ENCODE measurements at places on chromosomes 5 and 9.

DNA sequence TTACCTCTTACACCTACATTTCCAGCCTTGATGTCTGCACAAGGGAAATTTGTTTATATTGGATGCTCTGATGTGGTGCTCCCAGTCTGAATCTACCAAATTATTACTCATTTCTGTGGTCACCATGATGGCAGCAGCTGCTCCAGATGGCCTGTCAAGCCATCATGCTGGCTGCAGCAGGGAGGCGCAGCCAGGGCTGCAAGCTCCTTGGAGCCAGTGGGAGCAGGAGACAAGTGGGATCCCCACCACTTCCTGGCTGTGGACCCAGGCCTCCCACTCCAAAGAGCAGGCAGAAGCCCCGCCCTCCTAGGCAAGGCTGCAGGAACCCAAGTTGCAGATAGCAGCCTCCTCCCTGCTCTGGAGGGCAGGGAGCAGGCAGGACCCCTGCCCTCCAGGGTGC lies 241.1 kb upstream of the ATP10B start:
- no peak for DNase-seq

DNA sequence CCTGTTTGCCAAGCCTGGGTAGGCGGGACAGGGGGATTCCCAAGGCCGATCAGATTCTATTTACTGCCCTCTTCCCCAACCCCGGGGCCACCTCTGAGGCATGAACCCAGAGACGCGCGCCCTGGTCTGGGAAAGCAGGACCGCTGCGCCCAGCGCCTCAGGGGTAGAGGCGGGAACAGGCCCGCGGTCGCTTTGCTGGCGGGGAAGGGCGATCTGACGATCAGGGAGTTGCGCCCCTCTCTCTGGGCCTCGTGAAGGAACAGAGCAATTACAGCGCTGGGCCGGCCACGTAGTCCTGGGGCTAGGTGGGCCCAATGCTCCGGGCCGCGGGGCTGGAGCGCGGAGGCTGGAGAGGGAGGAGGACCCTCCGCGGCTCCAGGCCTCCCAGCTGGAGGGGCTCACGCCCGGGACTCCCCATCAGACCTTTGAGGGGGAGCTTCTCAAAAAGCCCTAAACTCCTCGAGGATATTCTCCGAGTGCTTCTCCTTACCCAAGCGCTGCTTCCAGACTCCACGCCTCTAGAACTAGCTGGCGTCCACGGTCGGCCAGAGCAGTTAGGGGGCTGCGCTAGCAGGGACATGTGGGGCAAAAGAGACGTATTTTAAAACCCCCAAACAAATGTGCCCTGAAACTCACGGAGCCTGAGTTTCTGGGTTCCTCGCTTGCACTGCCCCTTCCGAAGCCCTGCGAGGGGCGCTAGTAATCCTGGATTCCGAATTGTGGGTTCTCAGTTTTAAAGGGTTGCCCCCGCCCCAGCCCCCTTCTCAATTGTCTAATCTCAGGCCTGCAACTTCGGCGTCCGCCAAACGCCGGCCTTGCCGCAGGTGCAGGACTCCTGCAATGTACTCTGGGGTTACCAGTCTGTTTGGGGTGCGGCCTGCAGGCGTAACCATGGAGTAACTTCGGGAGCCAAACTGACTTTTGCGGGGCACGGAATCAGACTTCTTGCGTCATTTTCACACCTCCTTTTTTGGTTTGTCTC lies 57.6 kb downstream of the TMEM174 start:
- no peak for DNase-seq

DNA sequence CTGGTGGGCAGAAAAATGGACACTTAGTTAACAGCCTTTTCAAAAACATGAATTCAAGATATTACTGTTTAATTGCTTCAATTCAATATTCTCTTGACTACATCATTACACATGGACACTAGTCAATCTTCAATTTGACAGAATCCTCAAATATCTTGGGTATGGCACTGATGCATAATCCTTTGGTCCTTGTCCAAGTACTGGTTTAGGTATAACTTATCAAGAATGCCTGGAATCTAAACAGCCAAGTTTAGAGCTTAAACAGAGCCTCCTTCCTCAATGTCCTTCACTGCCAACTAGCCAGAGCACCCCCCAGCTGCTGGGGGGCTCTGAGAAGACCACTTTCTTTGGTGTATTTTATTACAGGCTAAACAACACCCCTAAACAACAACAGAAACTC lies 61.6 kb upstream of the ERCC6L2 start:
- no peak for DNase-seq

- peak; percentile 93 for DNase-seq
These were observed at the start of gene GRAMD2B for GRCh38 chr5:126422994-126423788. TSS of gene GRAMD2B (plus strand) at chr5:126423409. CDS start at chr5:126423607, 198 bp downstream.

- no peak for DNase-seq
These were observed 336.3 kb downstream of the ADGRV1 start for GRCh38 chr5:90894866-90895420.

DNA sequence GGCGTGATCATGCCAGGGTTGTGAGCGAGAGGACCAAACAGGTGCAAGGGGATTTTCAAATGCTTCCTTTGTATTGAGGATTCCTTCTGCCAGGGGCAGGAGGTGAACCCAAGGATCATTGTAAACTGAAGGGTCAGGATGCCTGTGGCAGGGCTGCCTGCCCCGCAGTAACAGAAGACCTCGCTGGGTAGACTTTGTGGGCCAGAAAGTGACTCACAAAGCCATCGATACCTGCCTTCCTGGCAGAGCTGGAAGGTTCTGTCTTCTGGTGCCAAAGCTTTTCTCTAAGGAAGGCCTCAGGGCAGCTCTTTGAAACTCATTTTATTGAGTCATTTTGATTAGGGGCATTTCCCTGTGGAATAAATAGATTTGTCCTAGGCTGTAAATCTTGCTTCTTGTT lies 223.4 kb downstream of the ICE1 start:
- no peak for DNase-seq

- DNase-seq, result no peak
These were observed 513.0 kb downstream of the MTRR start for GRCh38 chr5:8381972-8382371.

GRCh38 chr5:13913962-13914361 lies 30.5 kb downstream of the DNAH5 start:
- no peak for DNase-seq

GRCh38 chr5:106780355-106780754 lies 890.4 kb downstream of the EFNA5 start:
- no peak for DNase-seq

- DNase-seq, result peak; percentile 29
These were observed 36.2 kb upstream of the OR2S2 start for GRCh38 chr9:35993976-35994720.

GRCh38 chr5:2531318-2531717 lies 220.2 kb downstream of the IRX2 start:
- DNase-seq, result no peak

DNA sequence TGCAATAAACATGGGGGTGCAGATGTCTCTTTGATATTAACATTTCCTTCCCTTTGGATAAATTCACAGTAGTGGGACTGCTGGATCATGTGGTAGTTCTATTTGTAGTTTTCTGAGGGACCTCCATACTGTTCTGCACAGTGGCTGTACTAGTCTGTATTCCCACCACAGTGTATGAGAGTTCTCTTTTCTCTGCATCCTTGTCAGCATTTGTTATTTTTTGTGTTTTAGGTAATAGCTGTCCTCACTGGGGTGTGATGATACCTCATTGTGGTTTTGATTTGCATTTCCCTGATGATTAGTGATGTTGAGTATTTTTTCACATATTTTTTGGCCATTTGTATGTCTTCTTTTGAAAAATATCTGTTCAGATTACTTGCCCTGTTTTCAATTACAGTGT lies 562.5 kb downstream of the CSNK1G3 start:
- DNase-seq, result no peak

- DNase-seq, result no peak
These were observed 120.6 kb downstream of the PIK3R1 start for GRCh38 chr5:68336200-68336599.

DNA sequence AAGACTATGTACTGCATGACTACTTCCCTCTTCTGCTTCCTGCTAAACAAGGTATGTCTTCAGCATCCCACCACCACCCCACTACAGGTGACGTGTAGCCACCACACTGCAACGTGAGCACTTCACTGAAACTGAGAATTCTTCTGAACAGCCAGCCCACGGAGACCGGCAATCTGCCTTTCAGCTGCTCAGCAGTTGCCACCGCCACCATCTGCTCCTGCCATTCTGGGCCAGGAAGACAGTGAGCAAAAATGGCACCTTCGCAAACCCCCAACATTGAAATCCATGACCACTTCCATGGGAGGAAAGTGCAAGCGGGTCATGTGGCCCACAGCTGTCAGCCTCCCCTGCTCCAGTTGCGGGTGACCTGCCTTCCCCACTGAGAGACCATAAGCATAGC lies 443.4 kb upstream of the ST8SIA4 start:
- DNase-seq, result no peak

DNA sequence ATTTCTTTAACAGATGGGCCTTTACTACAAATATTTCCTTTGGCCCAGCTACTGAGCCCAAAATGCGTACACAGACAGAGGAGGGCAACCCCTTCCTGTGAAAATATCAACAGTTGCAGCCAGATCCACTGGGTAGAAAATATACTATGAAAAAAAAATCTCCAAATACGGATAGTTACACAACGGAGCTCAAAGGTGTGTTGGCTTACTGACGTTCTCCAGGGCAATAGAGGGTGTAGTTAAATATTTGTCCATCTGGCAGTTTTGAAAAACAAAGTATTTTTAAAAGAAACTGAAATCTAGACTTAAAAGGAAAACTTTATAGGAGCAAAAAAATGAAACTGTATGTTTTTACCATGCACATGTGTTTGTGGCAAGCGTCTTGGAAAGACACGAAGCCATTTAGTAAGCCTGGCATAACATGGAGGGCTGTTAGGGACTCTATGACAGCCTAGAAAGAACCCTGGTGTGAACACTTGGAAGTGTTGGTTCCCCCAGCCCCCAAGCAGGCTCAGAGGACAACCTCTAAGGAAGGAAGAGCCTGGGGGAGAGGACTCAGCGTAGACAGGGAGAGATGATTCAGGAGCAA lies 157.8 kb upstream of the TRPM3 start:
- DNase-seq, result no peak

GRCh38 chr9:124541824-124542223 lies 34.6 kb upstream of the NR5A1 start:
- no peak for DNase-seq

GRCh38 chr9:128091144-128091543 lies 23.1 kb downstream of the SLC25A25 start:
- DNase-seq, result peak; percentile 94

DNA sequence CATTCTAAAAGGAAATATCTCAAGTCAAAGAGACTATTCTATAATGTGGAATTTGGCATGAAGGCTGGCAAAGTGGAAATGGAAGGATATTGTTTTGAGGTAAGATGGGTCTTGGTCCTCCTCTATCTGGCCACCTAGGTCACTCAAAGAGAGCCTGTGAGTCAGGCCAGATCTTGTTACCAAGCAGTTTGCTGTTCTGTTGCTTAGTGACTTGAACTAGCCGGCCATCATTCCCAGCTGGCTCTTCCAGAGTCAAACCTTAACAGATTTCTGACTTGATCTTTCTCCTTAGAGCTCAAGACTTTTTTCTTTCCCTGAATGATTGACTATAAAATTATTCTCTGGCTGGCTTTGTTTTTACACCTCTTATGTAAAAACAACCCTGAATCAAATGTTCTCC lies 136.1 kb downstream of the PDE4D start:
- no peak for DNase-seq

GRCh38 chr5:163387589-163388343 lies 49.6 kb upstream of the CCNG1 start:
- DNase-seq, result no peak

DNA sequence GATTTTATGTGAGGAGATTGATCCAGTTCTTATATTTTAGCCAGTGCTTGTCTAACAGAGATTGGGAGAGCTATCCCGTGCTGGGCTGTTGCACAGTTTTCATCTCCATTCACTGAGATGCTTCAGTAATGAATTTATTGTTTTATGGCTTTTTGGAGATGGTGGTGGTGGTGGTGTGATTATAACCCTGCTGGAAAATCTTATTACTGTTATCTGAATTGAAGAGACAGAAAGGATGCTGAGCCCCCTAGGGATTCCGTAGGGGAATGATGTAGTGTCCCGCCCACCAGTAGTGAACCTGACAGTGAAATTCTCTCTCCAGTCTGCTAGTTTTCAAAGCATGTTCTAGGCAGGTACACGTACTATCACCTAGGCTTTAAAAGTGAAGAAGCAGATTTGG lies 1.9 kb downstream of the RAI14 start:
- DNase-seq, result peak; percentile 70

GRCh38 chr5:59390074-59390659 lies 503.4 kb downstream of the PDE4D start:
- DNase-seq, result peak; percentile 29

DNA sequence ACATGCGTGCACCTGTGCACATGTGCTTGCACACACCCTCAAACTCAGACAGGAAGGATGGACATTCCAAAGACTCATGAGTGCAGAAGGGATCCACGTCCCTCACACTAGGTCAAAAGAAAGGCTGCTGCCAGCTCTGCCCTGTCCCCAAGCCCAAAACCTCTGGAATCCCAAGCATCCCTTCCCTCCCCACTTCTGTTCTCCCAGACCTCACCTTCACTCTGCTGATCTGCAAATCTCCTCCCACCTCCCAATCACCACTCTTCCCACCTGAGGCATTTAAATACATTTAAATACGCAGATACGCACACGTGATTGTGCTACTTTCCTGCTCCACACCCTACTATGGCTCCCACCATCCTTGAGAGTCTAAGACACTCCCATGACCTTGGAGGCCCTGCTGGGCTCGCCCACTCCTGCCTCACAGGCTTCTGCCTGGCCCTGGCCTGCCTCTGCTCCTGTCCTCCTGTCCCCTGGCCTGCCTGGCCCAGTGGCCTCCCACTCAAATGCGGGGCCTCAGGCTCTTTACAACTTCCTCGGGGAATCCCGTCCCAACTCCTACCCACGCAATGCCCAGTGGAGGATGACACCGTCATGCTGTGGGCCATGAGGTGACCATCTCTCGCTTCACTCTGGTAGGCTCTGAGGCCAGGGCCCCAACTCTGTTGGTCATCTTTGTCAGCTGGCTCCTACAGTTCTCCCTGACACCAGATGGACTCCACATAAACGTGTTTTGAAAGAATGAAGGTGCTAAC lies 478.4 kb upstream of the DAP start:
- no peak for DNase-seq

- DNase-seq, result no peak
These were observed 61.0 kb downstream of the ZFR start for GRCh38 chr5:32383586-32383985.

GRCh38 chr5:145987856-145988255 lies 51.5 kb downstream of the SH3RF2 start:
- DNase-seq, result no peak

- DNase-seq, result no peak
These were observed 30.2 kb downstream of the RASGEF1C start for GRCh38 chr5:180178531-180179441.

GRCh38 chr9:100099722-100100042 lies 639 bp downstream of the INVS start:
- DNase-seq, result peak; percentile 62

DNA sequence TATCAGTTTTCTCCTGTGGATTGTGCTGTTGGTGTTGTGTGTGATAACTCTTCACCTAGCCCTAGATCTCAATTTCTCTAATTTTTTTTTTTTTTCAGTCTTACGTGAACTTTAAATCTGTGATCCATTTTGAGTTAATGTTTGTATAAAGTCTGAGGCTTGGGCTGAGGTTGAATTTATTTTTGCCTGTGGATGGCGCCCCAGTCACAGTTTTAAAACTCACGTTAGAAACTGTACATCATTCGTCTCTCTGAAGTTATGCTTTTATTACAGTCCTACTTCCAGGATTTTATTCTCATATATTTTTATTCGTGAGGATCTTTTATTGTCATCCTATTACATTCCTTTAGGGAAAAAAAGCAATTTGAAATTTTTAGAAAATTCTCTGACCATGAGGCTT lies 103.1 kb downstream of the EHMT1 start:
- DNase-seq, result no peak

GRCh38 chr9:93586290-93587057 lies 10.1 kb downstream of the PHF2 start:
- no peak for DNase-seq

All from EH (cell line).